Hindlimb muscle (tissue), 1 donor: ENCODE measurements at places on chromosomes 4 and X. TPM values are rescaled to one million over a fixed set of nuclear protein-coding genes. Genes with fewer than 3 reads are reported as not detected.

CT47B1 gene
- not detected for polyA plus RNA-seq

CLDN22 gene
- not detected for polyA plus RNA-seq

FABP2 gene
- polyA plus RNA-seq, result not detected

GRCh38 chrX:118654331-118654730 is 73.1 kb upstream of the IL13RA1 start:
- no peak for DNase-seq

- no peak for DNase-seq
These were observed 7.9 kb downstream of the SLC10A6 start for GRCh38 chr4:86841309-86841708.

DNA sequence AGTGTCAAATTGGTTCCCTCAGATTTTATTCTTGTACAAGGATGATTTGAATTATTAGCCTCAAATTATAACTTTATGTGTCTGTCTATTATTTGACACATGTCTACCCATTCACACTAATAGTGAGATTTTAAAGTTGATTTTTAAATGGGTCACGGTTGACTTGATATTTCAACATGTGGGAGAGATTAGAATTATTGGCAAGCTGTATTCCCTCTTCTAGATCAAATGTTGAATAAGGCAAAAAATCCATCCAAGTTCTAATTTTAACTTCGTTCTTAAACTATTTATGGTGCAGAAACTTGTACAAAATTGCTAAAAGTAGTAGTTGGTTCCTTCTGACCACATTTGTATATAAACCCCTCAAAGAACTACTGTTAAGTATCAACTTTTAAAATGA is 1498.0 kb downstream of the STIM2 start:
- peak; percentile 26 for DNase-seq

DNA sequence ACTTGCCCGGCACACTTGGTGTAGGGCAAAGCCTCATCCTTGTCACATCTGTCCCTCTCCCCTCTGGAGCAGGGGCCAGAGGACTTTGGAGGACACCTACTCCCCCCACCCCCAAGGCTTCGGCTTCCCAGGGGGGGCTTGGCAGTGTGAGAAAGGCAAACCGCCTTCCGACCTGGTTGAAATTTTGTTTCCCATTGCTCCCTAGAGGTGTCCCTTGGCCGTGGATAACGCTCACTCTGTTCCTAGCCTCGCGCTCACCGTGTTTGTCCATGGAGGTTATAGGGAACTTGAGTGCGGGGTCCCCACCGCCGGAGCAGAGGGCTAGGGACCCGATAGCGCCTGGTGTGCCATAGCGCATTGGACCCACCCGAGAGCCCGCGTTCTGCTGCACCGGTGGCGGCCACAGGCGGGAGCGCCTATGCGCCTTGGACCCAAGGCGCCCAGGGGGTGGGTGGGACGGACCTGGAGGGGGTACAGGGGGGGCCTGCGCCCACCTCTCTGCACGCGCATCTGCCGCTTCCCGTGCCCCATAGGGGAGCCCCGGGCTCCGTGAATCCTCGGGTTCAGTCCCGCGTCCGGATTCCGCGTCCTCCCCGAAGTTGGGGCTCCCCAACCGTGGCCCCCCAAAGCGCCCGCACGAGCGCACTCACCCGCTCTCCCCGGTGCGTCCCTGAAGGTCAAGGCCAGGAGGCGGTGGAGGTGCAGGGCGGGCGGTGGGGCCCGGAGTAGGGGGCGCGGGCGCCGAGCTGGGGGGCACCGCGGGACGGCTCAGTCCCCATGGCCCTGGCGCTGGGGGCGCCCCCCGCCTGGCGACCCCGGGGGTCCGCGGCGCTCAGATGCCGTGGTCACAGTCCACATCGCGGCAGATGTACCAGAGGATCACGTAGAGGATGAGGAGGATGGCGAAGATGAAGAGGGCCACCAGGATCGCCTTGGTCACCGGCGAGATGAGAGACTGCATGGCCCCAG is 82.7 kb upstream of the DHRSX start:
- DNase-seq, result no peak

- no peak for DNase-seq
These were observed 225.8 kb upstream of the GIMD1 start for GRCh38 chr4:106594291-106594952.

DNA sequence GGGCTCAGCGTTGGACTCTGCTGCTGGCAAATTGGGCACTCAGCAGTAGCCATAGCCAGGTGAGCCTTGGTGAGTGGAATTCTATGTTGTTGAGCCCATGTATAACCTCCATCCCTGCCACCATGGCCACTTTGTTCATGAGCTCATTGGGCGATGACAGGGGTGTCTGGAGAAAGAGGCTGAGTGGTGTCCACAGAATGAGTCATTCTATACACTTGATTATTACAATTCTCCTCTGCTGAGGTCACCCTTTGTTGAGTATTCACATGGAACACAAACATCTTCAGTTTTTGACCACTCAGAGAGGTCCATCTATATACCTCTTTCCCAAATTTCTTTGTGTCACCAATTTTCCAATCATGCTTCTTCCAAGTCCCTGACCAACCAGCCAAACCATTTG is 1341.7 kb downstream of the PCDH7 start:
- DNase-seq, result no peak

DNA sequence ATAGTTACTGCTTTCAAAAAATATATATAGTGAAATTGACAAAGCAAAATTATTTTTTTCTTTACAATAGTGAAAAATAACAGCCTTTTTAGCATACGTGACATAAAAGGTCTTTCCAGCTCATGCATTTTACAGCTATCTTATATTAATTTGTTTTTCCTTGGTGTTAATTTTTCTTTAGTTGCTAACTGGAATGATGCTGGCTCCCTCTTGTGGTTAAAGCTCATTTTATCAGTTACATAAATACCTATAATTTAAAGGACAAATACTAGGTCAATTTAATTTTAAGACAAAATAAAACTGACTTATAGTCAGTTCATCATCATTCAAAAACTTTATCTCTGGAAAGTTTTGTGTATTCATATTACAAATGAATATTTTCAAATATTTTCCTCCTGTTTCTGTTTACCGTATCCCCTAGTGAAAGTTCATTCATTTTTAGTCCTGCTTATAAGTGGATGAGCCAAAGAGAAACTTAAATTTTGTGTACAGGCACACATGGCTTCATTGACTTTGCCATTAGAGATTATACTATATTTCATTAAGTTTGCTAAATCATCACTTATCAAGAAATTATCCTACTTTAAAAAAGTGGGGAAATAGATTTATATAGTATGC is 9.9 kb upstream of the ANAPC4 start:
- no peak for DNase-seq
